Cardiac septum (tissue), 1 donor: ENCODE measurements at places on chromosomes 1 and 21.
A peak's percentile ranks its signal among the peaks of the same experiment; 100 is the strongest.

DNA sequence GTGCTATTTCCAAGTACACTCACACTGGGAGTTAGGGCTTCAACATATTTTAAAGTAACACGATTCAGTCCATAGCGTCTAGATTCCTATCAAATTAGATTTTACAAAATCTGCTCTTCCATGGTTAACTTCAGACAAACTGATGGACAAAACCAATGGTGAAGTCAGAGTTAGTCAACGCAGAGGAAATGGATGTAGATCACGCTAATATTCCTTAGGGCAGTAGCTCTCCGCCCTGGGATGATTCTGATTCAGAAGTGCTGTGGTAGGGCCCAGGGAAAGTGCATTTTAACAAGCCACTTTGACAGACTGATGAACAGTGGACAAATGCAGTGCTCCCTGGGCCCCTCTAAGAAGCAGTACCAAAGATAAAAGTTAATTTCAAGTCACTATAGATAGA lies 83.2 kb downstream of the HIVEP3 start:
- peak; percentile 3 for DNase-seq

DNA sequence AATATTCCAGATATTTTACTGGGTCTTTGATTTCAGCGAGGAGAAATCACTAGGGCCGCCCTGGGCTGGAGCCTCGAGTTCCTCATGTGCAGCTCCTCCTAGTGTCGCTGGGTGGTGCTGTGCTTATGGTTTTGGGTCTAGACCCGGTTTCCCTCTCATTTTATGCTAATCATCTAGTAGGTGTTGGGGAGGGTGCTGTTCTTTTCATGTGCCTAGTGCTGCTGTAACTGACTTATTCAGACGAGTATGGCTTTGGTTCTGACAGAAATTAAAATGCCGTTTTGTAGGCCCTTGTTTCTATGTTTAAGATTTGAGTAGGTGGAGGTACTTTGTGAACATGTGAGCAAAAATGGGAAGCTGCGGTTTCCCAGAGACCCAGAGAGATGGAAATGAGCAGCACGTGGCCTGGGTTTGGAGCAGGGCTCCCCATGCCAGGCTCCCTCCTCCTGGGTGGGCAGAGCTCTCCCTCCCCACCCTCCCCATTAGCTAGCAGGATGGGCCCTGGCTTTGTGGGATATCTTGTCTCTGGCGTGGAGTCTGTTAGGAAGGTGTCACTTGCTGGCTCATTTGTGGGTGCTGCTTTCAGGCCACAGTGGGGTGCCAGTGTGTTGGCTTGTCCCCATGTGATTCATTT lies 74.0 kb upstream of the GPR88 start:
- peak; percentile 78 for DNase-seq

GRCh38 chr1:246420300-246420699 lies 86.8 kb downstream of the SMYD3 start:
- DNase-seq = no peak

GRCh38 chr1:151511636-151512215 lies 539 bp downstream of the CGN start:
- no peak for DNase-seq

DNA sequence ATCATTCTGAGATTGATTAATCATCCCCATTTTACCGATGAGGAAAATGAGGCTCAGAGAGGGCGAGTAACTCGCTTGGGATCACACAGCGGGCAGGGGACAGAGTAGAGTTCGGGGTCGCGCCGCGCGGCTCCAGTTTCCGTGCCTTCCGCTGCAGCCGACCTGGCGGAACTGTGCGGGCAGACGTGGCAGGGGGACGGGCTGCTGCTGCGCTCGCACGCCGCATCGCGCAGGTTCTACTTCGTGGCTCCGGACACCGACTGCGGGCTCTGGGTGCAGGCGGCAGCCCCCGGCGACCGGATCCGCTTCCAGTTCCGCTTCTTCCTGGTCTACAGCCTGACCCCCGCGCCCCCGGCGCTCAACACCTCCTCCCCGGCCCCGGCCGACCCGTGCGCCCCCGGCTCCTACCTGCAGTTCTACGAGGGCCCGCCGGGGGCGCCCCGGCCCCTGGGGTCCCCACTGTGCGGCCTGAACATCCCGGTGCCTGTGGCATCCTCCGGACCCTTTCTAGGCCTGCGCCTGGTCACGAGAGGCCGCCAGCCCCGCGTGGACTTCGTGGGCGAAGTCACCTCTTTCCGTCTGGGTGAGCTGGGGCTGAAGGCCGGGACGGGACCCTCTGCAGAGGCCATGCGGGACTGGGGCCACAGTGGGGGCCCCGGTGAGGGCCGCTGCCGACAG lies 2.3 kb downstream of the LDLRAD2 start:
- no peak for DNase-seq

GRCh38 chr1:6614019-6614928 lies 743 bp downstream of the PHF13 start:
- peak; percentile 82 for DNase-seq

- no peak for DNase-seq
These were observed 11.0 kb upstream of the AVPR1B start for GRCh38 chr1:206128196-206128595.

DNA sequence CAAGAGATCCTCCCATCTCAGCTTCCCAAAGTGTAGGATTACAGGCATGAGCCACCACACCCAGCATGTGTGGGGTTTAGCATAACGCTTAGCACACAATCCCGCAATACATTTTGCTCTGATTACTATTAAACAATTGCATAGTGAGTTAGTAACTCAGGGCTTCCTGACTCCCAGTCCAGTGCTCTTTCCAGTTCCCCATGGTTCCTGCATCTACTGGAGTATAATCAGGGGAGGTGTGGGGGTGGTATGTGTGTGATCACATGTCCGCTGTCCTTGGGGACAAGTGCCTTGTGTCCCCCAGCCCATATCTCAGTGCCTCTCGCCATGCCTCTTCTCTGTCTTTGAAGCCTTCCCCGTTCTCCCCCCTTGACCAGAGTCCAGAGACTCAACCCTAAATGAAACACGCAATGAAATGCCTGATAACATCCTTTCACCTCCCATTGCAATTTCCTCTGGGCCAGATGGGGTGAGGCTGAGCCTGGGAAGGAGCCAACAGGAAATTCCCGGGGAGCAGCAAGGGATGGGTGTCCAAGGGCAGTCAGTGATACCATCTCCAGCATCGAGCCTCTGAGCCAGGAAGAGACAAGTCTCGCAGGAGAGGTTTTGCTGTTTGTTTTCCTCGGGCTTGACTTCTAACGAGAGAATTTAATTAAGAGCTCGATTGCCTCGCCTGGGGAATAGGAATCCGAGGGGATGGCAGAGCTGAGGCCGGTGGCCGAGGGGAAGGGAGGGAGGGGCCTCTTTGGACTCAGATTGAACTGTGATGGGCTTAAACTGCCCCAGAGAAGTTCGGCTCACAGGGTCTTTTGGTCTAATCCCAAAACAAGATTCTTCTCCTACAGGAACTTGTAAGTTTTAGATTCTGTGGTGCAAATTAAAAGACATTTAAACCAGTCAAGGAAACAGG lies 7.7 kb upstream of the HTR1D start:
- no peak for DNase-seq

DNA sequence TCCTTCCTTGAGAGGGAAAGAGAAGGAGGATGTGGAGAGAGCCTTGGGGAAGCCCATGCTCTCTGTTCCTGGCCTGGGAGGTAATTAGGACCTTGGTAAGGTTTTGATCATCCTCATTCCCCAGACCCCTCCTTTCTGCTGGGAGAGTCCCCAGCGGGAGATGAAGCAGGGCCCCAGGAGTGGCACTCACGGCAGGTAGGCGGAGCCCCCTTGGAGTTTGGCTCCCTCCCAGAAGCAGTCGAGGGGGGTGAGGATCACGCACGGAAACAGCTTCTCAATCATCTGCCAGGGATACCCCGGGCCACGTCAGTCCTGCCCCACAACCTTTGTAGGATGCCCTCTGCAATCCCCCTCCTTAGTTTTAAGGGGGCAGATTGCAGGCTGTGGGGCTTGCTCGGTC lies 11.5 kb downstream of the PTCH2 start:
- DNase-seq = no peak

GRCh38 chr1:15932612-15933011 lies 43.3 kb downstream of the ZBTB17 start:
- DNase-seq = no peak

DNA sequence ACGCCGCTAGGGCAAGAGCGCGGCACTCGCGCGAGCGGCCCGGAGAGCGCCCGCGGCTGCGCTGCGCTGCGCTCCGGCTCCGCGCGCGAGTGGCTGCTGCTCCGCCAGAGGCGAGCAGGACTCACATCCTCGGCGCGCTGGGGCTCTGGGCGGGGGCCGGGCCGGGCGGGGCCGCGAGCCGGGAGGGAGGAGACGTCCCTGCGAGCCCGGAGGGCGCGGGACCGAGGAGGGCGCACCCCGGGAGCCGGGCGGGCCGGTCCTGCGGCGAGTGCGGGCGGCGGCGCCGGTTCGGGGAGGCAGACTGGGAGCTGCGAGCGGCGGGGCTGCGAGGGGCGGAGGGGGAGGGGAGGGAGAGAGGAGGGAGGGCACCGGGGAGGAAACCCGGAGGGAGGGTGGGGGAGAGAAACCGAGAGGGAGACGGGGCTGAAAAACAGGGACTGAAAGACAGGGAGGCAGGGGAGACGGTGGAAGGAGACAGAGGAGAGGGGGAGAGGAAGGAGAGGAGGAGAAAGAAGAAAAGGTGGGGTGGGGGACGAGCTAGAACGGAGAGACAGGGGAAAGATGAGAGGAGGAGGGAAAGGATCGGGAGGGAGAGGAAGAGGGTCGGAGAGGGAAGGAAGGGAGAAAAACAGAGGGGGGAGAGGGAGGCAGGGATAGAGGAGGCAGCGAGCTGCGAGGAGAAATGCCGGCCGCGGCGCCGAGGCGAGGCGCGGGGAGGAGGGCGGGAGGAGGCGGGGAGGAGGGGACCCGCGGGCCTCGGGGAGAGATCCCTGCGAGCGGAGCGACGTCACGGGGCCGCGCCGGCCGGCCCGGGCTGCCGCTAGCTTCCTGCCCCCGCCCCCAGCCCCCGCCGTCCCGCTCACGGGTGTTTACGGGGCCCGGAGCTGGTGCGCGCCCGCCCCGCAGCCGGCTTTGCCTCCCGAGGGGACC lies at the start of gene CAMK2N1:
CAMK2N1 (minus strand) TSS at position 684 of the 930 bp plus-strand sequence. CDS start 831 bp downstream, outside the sequence.
- peak; percentile 83 for DNase-seq

DNA sequence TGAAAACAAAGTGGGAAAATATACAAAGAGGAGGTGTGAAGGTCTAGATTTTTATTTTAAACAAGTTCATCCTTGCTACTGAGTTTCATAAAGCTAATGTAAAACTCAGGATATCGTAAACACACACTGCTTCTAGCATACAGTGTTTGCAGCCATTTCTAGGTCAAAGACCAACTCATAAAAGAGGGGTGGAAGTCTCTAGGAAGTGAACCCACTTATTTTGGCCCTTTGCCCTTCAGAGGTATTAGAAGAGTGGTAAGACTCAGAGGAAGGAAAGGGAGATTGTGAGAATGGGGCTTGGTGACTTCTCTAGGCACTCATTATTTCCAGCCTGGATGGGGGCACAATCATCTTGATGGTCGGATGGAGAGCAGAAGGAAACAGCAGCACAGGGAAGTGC lies 91.2 kb downstream of the TNFSF18 start:
- DNase-seq = no peak
